ENCODE measurements at places on chromosomes 4 and X. TPM values are rescaled to one million over a fixed set of nuclear protein-coding genes. Genes with fewer than 3 reads are reported as not detected.

GALNT7 gene
- total RNA-seq: 8.6 TPM

ARL9 gene
- 0.34 TPM for total RNA-seq

SPANXC gene
- total RNA-seq: 11.7 TPM

ATP8A1 gene
- 1.8 TPM for total RNA-seq

HMGN5 gene
- total RNA-seq: 0.32 TPM

ASMT gene
- not detected for total RNA-seq

HDX gene
- 1.2 TPM for total RNA-seq

HSFX3 gene
- total RNA-seq: not detected

MAGEB1 gene
- not detected for total RNA-seq

FSTL5 gene
- total RNA-seq: 0.41 TPM

AFM gene
- total RNA-seq: not detected

AMTN gene
- total RNA-seq: not detected

CXCL3 gene
- total RNA-seq: 4.3 TPM

ARR3 gene
- total RNA-seq: not detected

PRRG1 gene
- total RNA-seq: 7.0 TPM

EGF gene
- 0.57 TPM for total RNA-seq

GPR119 gene
- total RNA-seq: not detected

CTAG2 gene
- total RNA-seq: 2.5 TPM

SULT1E1 gene
- total RNA-seq: not detected

AR gene
- total RNA-seq: 3.4 TPM

PSAPL1 gene
- not detected for total RNA-seq

SYP gene
- total RNA-seq: 2.2 TPM

SH3BGRL gene
- total RNA-seq: 14.8 TPM

NLGN3 gene
- 0.68 TPM for total RNA-seq

ZIC3 gene
- total RNA-seq: 0.23 TPM

CXCL11 gene
- not detected for total RNA-seq

SLC6A14 gene
- not detected for total RNA-seq

PDE6B gene
- total RNA-seq: 4.5 TPM

LDOC1 gene
- total RNA-seq: 9.7 TPM

FGFR3 gene
- total RNA-seq: 3.1 TPM

AKAP14 gene
- total RNA-seq: not detected

TSPAN6 gene
- 9.9 TPM for total RNA-seq

MEPE gene
- not detected for total RNA-seq

NXF2 gene
- 2.0 TPM for total RNA-seq

FGF2 gene
- 14.6 TPM for total RNA-seq

TREX2 gene
- 0.69 TPM for total RNA-seq

TSPAN7 gene
- not detected for total RNA-seq

SMIM20 gene
- 29.4 TPM for total RNA-seq

EFHC2 gene
- total RNA-seq: not detected

HTN3 gene
- total RNA-seq: not detected

COL4A6 gene
- not detected for total RNA-seq

CYTL1 gene
- not detected for total RNA-seq

FGD1 gene
- 2.9 TPM for total RNA-seq

GNRHR gene
- total RNA-seq: not detected

MAP7D3 gene
- total RNA-seq: 22.5 TPM

STPG2 gene
- total RNA-seq: not detected

COX18 gene
- 17.5 TPM for total RNA-seq

Measured in A375 (cell line).